ENCODE measurements at places on chromosomes 12 and 14.

DNA sequence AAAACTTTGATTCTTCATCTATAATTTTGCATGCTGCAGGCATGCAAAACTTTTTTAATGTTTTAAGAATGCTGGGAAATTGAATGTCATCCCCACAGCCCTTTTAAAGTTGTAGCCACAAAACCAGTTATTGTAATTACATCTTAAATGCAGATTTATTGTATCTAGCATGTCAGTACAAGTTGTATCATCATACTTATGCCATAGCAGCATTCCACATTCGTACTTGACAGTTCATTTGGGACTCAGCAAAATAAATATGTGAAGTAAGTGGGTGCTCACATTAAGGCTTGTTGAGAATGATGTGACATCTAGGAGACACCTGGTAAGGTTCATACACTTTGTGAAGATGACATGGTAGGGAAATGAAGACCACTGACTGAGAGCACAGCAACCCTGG, 44.0 kb upstream of the GZMB start:
- DNase-seq = no peak

DNA sequence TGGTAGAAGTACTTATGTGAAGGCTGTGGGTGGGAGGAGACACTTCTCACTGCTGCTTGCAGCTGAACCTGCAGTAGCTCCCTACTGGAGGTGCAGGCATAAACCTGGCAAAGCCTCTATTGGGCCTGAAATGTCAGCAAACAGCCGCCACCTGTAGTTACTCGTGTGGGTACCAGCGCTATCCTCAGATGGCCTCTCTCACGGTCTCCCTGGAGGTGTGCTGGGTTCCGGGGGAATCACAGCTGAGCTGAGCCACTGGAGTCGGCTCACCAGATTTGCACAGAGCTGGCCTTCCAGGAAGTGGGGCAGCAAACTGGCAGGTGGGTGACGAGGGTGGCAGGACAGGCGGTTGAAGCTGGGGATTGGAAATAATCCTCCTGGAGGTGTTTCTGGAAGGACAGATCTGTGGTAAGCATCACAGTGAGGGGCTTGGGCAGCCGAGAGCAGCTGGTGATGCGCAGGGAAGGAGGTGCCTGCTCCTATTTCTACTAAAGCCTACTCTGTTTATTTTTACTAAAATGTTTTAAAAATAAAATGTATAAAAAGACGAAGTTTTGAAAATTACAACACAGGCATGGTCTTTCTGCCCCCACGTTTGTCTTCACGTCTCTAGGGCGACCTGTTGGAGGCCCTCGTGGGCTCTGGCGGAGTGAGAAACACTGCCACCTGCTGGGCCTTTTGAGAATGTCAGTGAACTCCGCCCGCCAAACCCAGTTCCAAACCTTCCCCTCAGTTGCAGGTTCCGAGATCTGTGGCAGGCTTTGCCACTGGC, 67.8 kb upstream of the PLEKHG3 start:
- DNase-seq = peak; percentile 76

DNA sequence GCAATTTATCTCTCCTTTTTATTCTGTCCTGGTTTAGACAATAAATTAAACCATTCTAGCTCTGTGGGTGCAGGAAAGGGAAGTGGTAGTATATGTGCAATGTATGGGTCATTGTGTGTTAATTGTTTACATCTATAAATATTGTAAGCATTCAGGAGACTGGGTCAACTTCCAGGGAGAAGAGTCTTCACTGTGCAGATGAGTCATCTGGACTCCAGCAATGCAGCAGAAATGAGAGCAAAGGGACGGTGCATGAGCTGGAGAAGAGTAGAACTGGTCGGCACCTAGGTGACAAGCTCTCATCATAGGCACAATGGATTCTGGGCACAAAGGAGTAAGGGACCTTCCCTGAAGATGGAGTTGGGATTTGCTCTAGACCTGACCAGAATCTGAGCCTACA, 211.1 kb upstream of the DAAM1 start:
- DNase-seq = no peak

DNA sequence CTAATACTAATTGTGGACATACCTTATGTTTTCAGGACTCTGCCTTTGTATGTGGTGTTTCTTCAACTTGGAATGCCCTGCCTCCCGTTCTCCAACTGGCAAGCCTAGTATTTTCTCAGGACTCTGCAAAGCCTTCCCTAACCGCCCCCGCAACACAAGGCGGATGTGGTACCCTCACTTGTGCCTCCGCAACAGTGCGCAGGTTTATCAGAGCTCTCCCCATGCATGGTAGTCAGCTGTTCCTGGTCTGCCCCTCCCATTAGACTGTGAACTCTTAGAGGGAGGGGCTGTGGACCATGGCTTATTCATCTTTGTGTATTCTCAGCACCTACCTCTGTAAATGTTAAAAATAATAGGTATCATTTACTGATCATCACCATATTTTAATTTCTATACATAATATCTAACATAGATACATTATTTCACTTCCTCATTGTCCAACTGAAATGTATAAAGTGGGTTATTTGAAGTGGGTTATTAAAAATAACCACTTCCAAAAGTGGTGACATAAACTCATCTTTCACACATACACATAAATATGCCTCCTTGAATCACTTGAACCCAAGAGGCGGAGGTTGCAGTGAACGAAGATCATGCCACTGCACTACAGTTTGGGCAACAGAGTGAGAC, 9.0 kb downstream of the LPAR5 start:
- no peak for DNase-seq

DNA sequence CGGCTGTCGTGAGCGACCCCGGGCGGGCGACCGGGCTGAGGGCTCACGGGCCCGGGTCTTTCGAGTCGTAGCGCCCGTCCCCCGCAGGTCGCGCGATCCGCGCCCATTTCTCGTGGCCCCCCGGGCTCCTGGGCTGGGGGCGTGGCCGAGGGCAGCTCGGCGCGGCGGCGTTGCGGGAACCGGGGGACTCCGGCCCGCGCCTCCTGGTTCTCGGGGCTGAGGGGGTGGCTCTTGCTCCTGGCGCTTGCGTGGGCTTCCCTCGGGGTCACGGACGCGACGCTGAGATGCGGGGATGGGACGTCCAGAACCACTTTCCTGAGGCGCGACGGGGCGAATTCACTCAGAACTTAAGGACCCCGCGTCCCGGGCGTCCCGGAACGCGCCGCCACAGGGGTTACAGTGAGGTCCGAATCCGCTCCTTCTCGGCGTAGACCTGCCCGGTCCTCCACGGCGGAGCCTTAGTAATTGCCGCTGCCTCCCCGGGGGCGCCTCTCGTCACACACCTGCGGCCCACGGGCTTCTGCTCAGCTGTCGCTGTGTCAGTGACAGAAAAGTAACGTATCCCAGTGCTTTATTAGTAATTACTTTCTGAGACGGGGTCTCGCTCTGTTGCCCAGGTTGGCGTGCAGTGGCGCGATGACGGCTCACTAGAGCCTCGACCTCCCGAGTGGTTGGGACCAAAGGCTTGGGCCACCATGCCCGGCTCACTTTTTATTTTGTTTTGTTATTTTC, 606 bp downstream of the EP400 start:
- DNase-seq = peak; percentile 37

GRCh38 chr12:112015938-112016337, 2.7 kb downstream of the ERP29 start:
- no peak for DNase-seq

Data from stimulated activated CD4-positive, alpha-beta T cell treated with anti-CD3 and anti-CD28 coated beads, Interleukin-4, amount 100 ng/mL, for 24 hours (primary cell).